ENCODE measurements at places on chromosomes 13 and 19. TPM values are rescaled to one million over a fixed set of nuclear protein-coding genes. Genes with fewer than 3 reads are reported as not detected.

The TMPRSS9 gene
- polyA plus RNA-seq = 0.08 TPM

The SIGLECL1 gene
- not detected for polyA plus RNA-seq

The ZNF324B gene
- polyA plus RNA-seq = 5.8 TPM

The AMH gene
- polyA plus RNA-seq = 2.7 TPM

The FLT3LG gene
- polyA plus RNA-seq = 2.7 TPM

GRCh38 chr19:45276284-45276687 is 25.2 kb downstream of the MARK4 start:
- no peak for DNase-seq

DNA sequence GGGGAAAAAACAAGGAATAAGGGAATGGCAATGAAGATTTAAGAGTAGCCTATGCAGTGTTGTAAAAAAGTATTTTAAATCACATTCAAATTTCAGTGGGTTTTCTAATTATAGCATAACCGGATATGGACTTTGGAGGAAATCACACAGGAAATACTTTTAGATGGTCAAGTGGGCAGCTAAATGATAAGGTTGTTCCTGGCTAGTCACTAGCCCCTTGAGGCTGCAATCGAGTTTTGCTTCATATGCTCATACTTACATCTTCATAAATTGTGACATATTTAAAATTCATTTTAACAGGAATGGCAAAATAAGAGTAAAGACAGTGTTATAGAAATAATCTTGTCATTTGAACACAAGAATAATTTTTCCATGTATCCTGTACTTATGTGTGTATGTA is 88.9 kb downstream of the WDFY2 start:
- no peak for DNase-seq

DNA sequence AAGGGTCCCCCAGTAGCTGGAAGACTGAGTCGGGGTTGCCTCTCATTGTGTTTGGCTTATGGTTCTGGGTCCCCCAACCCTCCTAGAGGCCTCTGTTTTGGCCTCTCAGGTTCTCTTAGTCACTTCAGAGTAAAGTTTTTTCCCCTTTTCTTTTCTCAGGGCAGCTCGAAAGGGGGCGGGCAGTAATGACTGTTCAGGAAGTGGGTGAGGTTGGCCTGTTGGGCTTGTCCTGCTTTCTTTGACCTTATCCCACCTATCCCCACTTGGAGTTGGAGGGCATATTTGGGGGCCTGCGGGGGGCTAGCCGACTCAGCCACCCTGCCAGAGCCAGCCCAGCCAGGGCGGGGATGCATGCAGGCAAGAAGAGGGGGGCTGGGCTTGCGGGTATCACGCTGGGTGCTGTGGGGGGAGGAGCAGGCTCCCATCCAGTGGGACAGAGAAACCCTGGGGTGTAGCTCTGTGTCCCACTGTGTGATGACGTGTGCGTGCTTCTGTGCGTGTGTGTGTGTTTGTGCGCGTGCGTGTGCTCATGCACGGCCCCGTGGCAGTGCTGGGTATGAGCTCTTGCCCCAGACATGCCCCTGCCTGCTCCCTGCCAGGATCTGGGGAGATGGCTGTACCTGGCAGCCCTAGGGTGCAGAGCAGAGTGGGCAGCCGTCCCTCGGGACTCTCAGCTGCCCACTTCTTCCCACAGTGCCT is 1.4 kb downstream of the CIC start:
- no peak for DNase-seq

- no peak for DNase-seq
Measured at GRCh38 chr13:99347911-99348451, 40.8 kb upstream of the GPR183 start.

- DNase-seq = no peak
Measured at GRCh38 chr13:54536112-54536511, 1507.5 kb downstream of the OLFM4 start.

DNA sequence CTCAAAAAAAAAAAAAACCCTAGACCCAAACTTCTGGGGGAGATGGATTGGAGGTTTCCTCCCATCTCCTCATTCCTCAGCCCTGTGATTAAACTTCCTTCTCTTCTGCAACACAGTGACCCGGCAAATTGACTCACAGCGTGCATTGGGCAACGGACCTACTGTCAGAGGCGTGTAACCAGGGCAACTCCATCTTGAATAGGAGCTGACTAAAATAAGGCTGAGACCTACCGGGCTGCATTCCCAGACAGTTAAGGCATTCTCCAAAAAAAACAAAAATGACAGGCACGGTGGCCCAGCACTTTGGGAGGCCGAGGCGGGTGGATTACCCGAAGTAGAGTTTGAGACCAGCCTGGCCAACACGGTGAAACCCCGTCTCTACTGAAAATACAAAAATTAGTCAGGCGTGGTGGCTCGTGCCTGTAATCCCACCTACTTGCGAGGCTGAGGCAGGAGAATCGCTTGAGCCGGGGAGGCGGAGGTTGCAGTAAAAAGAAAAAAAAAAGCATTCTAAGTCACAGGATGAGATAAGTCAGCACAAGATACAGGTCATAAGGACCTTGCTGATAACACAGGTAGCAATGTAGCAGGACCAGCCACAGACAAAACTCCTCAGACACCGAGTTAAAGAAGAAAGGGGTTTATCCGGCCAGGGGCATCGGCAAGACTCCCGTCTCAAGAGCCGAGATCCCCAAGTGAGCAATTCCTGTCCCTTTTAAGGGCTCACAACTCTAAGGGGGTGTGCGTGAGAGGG is 5.4 kb upstream of the NLRP7 start:
- DNase-seq = no peak

- DNase-seq = no peak
Measured at GRCh38 chr13:114124921-114125320, 7.5 kb downstream of the RASA3 start.

DNA sequence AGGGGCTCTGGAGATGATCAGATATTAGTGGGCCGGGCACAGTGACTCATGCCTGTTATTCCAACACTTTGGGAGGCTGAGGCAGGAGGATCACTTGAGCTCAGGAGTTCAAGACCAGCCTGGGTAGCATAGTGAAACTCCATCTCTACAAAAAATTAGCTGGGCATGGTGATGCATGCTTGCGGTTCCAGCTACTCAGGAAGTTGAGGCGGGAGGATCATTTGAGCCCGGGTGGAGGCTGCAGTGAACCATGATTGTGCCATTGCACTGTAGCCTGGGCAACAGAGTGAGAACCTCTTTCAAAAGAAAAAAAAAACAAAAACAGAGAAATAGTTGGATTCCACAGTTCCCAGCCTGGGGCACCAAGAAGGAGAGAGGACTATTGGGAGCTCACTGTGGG is 17.9 kb upstream of the SHFL start:
- no peak for DNase-seq

DNA sequence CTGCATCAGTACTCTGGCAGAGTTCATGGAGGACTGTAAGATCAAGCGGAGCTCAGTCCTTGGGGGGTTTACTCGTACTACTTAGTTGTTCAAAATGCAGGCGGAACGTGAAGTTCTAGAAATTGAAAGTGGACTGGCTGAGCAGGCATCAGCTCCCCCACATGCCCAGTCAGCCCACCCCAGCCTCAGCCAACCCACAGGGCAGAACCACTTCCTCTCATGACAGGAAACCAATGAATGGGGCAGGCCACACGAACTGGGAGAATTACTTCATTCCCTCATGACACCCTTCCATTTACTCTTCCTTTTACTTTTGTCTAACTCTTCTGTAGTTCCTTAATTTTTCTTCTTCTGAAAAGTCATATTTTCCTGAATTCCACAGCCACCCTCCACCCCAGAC is 71.9 kb downstream of the FLT1 start:
- no peak for DNase-seq
